ENCODE measurements at places on chromosomes 1 and 21. TPM values are rescaled to one million over a fixed set of nuclear protein-coding genes. Genes with fewer than 3 reads are reported as not detected.
A peak's percentile ranks its signal among the peaks of the same experiment; 100 is the strongest.

The BSND gene
- not detected for polyA plus RNA-seq

The SAMD13 gene
- 0.57 TPM for polyA plus RNA-seq

The KRTAP11-1 gene
- not detected for polyA plus RNA-seq

The TRAF3IP3 gene
- polyA plus RNA-seq, result 333 TPM

The CLCA1 gene
- not detected for polyA plus RNA-seq

DNA sequence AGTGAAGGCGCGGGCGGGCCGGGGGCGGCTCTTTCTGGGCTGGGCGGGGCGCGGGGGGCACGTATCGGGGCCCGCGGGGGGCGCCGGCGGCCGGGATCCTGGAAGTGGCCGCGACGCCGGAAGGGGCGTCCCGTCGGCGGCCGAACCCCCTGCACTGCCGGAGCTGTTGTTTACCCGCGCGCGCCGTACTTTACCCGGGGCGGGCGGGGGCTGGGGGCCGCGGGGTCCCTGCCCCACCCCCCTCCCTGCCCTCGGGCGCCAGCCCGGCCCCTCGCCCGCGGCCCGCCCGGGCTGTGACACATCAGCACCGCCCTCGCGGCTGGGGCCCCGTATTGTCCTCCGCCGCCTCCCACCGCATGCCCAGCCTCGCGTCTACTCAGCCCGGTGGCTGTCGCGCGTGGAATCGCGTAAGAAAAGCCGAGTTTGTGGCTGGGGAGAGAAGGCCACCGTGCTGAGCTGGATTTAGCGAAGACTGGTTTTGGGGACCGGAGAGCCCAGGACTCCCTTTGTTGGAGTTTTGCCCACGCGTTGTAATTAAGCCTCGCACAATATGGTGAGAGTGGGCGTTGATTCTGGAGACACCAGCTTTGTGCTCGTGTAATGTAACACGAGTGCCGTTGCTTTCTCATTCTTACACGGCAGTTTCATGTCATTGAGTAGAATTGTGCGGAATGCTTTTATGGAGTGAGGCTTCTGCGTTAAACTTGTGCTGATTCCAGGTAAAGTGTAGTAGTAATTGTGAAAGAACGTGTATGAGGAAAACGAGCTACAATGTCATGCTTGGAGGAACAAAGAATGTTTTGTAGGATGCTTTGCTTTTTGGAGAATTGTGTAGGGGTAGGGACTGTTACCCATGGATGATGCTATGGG, 559 bp downstream of the BACH1 start:
- H3K27me3 ChIP-seq, result no peaks in the 10 kb centered on the region
- H3K4me3 ChIP-seq, result peak overlapping the region; percentile 92
- peak overlapping the region; percentile 78 for H3K27ac ChIP-seq
- peaks cover 78% of the 10 kb centered on the region for H3K4me1 ChIP-seq
- H3K36me3 ChIP-seq, result no peaks in the 10 kb centered on the region

- no peak overlapping the region for H3K27ac ChIP-seq
- H3K36me3 ChIP-seq, result no peaks in the 10 kb centered on the region
- H3K27me3 ChIP-seq, result no peaks in the 10 kb centered on the region
- peaks cover 18% of the 10 kb centered on the region for H3K4me1 ChIP-seq
- no peak for DNase-seq
These were observed 3.4 kb downstream of the KRTAP10-11 start for GRCh38 chr21:44649521-44650100.

DNA sequence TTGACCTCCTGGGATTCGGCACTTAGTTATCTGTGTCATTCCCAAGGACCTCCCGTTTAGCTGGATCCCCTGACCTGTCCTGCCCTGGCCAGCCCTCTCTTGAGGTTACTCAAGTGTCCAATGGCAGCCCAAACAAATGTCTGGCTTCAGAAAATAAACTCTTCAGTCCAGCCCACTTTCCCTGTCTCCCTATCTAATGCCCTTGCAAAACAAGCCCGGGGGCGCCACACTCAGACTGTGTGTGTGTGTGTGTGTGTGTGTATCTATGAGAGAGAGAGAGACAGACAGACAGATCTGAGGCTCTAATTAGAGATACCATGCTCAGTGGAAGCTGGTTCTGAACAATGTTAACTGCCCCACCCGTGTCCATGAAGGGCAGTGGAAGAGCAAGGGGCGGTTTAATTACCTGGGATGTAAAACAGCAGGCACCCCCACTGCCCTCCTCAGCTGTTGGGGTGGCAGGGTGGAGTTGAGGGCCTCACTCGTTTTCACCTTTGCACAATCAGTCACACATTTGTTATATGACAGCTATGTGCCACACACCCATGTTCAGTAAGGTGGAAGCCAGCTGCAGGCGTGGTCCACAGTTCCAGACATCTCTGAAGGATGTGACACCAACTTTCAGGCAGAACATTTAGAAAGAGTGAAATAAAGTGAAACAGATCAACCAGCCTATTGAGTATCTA, 57.4 kb downstream of the B3GALT5 start:
- H3K27ac ChIP-seq, result no peak overlapping the region
- H3K4me1 ChIP-seq, result no peaks in the 10 kb centered on the region
- peaks cover 40% of the 10 kb centered on the region for H3K27me3 ChIP-seq
- no peak for DNase-seq
- no peak overlapping the region for H3K4me3 ChIP-seq

GRCh38 chr1:167861664-167862381, 52.1 kb downstream of the ADCY10 start:
- H3K4me1 ChIP-seq, result no peaks in the 10 kb centered on the region
- no peak for DNase-seq
- no peaks in the 10 kb centered on the region for H3K36me3 ChIP-seq
- H3K4me3 ChIP-seq, result no peak overlapping the region

DNA sequence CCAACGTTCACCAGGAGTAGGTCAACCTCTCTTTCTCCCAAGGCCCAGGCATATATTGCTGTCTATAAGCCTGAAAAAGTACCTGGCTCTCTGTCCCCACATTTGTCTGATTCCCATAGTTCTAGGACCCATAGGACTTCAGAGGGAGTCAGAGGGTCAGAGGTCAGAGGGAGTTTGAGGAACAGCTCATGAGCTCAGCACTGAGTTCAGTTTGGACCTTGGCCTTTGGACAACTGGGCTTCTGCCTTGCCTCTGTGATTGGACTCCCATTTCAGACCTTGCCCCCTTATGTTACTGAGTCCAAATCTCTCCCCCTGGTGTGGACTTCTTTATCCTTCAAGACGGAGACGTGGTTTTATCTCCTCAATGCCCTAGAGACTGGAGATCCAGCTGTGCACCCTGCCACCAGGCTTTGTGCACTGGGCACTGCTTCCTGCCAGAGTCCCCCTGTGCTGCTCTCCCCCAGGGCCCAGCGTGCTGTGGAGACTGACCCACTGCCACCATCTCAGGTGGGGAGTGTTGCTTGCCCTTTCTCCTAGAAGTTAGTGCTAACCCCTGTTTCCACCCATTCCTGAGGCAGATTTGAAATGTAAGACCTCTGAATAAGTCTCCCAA, 3.2 kb downstream of the CTSE start:
- no peak overlapping the region for H3K4me3 ChIP-seq
- no peaks in the 10 kb centered on the region for H3K36me3 ChIP-seq
- H3K27me3 ChIP-seq, result peaks cover 2% of the 10 kb centered on the region
- H3K27ac ChIP-seq, result no peak overlapping the region
- no peaks in the 10 kb centered on the region for H3K4me1 ChIP-seq

- no peaks in the 10 kb centered on the region for H3K4me1 ChIP-seq
- H3K27ac ChIP-seq, result no peak overlapping the region
- DNase-seq, result no peak
These were observed 383.2 kb upstream of the ZRANB2 start for GRCh38 chr1:71464016-71464415.

DNA sequence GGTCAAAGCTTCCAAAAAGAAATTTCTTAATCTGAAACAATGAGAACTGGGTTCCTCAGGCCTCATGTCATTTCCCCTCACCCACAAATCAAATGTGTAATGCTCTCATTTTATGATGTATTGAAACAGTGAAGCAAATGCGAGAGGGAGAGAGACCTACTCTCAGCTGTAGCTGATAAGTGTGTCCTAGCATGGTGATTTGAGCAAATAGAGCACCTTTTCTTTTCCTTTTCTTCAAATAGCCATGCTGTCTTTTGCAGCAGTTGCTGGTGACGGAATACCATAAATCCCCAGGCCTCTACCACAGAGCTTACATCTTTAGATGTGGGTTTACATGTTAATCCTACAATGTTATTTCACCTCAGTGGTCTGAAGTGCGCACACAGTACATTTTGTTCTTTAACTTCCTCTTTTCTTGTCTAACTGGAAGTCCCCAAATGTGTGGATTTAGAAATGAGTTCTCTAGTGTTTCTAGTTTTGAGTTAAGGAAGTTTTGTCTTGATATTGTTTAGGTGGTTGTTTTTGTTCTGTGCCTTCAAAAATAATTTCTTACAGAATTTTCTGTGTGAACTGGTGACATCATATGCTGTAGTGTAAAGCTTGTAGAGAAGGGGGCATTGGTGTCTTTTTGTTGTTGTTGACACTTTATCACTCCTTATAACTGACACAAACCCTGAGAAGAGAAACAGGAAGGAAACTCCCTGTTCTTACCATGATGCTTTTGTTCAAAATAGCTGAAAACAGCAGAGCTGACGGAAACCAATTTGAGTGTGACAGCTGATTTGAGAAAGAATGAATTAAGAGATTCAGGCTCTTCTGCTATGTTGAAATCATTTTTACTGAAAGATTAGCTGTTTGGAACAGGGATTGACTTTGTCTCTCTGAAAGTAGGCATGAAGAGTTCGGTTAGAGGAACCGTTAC, 12.2 kb downstream of the SMAP2 start:
- peak overlapping the region; percentile 94 for H3K4me3 ChIP-seq
- H3K27ac ChIP-seq, result peak overlapping the region; percentile 99
- H3K36me3 ChIP-seq, result no peaks in the 10 kb centered on the region
- H3K27me3 ChIP-seq, result no peaks in the 10 kb centered on the region
- peaks cover 96% of the 10 kb centered on the region for H3K4me1 ChIP-seq
- peak; percentile 72 for DNase-seq

- no peak for DNase-seq
- H3K27ac ChIP-seq, result no peak overlapping the region
- H3K36me3 ChIP-seq, result peaks cover 4% of the 10 kb centered on the region
- H3K27me3 ChIP-seq, result peaks cover 8% of the 10 kb centered on the region
- H3K4me1 ChIP-seq, result no peaks in the 10 kb centered on the region
These were observed 82.8 kb downstream of the MIS18A start for GRCh38 chr21:32196001-32196400.

DNA sequence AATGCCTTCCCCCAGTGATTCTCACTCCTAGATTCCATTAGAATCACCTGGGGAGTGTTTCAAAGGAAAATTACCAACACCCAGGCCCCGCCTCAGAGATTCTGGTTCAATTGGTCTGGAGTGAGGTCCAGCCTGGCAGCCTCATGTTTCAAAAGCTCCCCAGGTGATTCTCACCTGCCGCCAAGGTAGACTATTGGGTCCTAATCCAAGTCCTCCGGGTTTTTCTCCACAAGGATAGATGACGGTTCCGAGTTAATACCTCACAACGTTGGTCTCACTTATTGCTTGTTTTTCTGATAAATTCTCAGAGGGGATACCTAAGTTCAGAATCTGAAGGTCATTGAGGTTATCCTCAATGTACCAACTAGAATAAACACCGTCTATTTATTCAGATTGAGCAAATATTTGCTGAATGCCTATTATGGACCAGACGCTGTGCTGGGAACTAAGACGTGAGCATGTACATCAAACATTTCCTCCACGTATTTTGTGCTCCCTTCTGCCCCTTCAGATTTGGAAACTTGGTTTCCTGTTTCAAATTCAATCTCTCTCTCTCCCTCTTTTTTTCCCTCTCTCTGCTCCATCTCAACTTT, 97.5 kb downstream of the SEC16B start:
- H3K27ac ChIP-seq, result no peak overlapping the region
- no peaks in the 10 kb centered on the region for H3K36me3 ChIP-seq
- H3K4me1 ChIP-seq, result no peaks in the 10 kb centered on the region
- peaks cover 4% of the 10 kb centered on the region for H3K27me3 ChIP-seq

DNA sequence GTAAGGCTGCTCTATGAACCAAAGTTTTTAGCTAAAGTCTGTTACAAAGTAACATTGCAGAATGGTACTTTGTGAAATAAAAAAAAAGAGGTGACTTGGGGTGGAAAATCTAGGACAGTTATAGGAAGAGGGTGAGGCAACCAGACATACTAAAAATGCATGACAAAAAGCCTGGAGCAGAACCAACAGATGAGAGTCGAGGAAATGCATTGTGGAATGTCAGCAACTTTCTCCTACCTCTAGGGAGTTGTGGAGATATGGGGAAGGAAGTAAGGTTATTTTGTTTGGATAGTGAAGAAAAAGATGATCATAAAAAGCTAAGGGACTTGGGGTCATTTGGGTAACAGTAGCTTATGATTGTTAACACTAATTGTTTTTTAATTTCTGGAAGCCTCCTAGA, 295.6 kb downstream of the S1PR1 start:
- no peaks in the 10 kb centered on the region for H3K36me3 ChIP-seq
- no peaks in the 10 kb centered on the region for H3K4me1 ChIP-seq
- no peak overlapping the region for H3K4me3 ChIP-seq

DNA sequence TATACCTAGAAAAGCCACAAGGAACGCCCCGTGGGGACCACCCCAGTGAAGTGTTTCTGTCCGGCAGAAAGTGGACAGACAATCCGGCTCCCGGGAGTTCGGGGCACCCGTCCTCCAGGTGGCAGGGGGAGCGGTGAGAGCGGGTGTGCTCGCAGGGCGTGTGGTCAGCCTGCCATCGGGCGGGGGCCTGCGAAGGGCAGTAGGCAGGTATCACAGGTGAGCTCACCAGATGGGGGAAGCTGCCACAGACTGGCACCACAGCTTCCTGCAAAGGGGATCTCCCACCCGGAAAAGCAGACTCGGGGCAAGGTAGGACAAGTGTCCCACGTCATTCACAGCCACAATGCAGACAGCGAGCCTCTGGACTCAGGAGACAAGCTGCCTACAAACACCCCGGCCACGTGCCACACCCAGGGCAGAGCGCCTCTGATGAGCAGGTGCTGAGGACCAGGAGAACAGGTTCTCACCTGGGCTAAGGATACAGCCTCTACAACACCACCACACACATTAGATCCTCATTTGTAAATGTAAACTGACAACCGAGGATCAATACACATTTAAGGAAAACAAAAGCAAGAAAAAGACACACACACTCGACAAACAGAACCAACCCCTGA, 36.4 kb downstream of the VPS26C start:
- H3K36me3 ChIP-seq, result no peaks in the 10 kb centered on the region
- H3K27ac ChIP-seq, result peak overlapping the region; percentile 36
- no peak overlapping the region for H3K4me3 ChIP-seq
- H3K27me3 ChIP-seq, result no peaks in the 10 kb centered on the region
- DNase-seq, result no peak

- peaks cover 17% of the 10 kb centered on the region for H3K27me3 ChIP-seq
- no peak overlapping the region for H3K4me3 ChIP-seq
- no peaks in the 10 kb centered on the region for H3K36me3 ChIP-seq
- no peaks in the 10 kb centered on the region for H3K4me1 ChIP-seq
These were observed 34.5 kb downstream of the NTNG1 start for GRCh38 chr1:107175102-107175909.

DNA sequence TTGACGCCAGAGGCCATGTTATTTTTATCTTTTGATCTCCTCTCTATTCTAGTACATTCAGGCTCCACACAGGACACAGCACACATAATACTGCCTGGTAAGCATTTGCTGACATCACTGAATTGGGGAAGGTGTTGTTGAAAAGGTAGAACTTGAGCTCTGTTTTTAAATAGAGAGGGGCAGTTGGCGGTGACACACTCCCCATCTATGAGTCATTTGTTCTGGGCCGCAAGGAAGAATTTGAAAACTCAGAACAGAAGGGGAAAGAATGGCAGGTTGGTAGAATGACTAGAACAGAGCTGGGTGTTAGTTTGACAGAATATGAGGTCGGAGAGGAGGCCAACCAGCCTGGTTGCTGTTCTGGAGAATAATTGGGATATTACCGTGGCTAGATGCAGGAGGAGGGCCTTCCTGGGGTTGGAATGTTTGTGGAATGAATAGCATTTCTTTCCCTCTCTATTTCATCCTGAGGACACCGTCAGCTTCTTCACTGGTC, 52.1 kb upstream of the ERRFI1 start:
- no peaks in the 10 kb centered on the region for H3K4me1 ChIP-seq
- H3K4me3 ChIP-seq, result no peak overlapping the region
- DNase-seq, result no peak
- H3K36me3 ChIP-seq, result no peaks in the 10 kb centered on the region

- H3K4me1 ChIP-seq, result no peaks in the 10 kb centered on the region
- H3K27me3 ChIP-seq, result no peaks in the 10 kb centered on the region
- no peak overlapping the region for H3K4me3 ChIP-seq
These were observed 59.9 kb downstream of the WARS2 start for GRCh38 chr1:119080586-119080985.

All from naive thymus-derived CD8-positive, alpha-beta T cell (primary cell).